ENCODE measurements at places on chromosomes 7 and 10.

- DNase-seq = no peak
These were observed 91.9 kb downstream of the LRRC18 start for GRCh38 chr10:48847691-48848090.

- DNase-seq = no peak
These were observed 204.7 kb downstream of the NXPH1 start for GRCh38 chr7:8638076-8638475.

DNA sequence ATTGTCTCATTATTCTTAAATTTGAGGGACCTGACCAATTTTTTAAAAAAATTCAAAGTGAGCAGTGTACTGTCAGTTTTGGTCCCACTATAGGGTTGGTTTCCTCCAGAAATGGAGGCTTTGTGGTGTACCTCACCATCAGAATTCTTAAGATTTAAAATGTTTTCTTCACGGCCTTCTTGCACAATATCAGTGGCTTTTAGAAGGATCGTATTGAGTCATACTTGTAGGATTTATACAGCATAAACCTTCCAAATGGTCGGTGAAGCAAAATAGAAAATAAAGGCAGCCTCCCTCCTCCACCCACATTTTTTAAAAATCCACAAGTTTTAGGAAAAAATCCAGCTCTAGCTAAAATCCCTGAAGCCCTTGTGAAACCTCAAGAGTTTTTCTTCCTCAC lies 126.4 kb downstream of the RNLS start:
- DNase-seq = no peak

DNA sequence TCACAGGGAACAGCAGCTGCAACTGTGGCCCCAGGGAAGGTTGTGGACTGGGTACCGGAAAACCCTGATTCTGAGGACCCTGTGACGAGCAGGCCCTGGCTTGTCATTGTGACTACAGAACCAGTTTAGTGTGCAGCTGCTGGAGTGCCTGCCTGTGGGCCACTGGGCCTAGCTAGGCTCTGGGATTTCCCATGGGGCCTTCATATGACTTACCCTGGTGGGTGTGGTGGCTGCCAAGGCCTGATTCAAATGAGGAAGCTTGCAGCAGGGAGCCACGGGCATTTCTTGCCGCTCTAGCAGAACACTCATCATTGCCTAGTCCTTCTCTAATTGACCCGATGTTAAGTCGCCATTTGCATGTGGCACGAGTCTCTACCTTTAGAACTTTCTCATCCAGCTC lies 14.7 kb upstream of the CAMK2G start:
- no peak for DNase-seq

DNA sequence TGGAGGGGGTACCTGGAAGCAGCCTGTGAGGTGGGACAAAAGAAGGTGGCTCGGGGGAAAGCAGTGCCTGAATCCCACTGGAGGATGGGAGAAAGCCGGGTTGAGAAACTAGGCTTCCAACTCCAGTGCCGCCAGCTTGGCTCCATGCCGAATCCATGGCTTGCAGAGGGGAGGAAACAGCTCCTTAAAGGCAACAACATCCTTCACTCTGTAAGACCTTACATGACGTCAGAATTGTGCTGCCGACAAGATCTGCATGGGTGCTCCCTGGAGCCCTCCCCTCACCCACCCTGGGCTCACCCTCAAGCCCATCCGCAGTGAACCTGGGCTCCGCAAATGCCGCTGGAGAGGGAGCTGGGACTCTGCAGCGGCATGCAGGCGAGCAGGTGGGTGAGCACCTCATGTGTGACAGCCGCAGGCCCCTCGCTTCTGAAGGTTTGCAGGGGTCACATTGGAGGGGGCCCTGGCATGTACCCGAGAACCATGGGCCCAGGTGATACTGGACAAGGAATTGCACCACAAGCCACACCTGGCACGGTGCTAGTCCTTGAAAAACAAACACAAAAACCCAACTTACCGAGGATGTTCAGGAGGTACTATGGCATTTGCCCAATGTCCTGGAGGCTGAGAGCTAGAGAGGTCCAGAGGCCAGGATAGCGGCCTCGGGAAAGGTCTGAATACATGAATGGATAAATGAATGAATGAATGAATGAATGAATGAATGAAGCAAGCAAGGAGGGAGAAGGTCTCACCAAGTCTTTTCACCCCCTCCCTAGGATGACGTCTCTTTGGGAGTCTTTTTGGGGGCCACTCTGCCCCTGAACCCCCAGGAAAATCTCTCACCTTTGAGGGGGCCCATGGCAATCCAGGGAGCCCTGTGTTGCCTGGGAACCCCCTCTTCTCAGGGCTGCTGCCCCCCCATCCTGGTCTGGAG lies 238.6 kb upstream of the SHH start:
- no peak for DNase-seq

DNA sequence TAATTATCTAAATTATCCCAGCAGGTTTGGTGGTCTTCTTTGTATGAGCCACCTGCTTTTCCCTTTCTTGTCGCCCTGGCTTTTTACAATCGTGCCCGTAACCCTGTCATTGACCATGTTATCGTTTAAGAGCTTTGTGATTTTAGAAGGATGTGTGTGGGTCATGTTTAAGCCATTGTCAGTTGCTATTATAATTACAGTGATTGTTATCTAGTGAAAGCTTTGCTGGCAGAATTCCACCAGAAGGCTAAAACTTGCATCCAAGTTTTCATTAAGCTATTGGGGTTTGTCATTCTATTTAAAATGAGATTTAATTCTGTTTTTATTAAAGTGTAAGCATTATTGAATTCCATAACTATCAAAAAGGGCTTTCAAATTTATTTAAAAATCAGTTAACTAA lies 354.2 kb upstream of the TMEM229A start:
- no peak for DNase-seq

GRCh38 chr7:115227473-115228235 lies 305.8 kb downstream of the MDFIC start:
- DNase-seq = no peak

- DNase-seq = no peak
These were observed 54.0 kb upstream of the GALNT17 start for GRCh38 chr7:71077743-71078476.

GRCh38 chr10:14553448-14553847 lies 221.2 kb downstream of the FAM107B start:
- DNase-seq = no peak

DNA sequence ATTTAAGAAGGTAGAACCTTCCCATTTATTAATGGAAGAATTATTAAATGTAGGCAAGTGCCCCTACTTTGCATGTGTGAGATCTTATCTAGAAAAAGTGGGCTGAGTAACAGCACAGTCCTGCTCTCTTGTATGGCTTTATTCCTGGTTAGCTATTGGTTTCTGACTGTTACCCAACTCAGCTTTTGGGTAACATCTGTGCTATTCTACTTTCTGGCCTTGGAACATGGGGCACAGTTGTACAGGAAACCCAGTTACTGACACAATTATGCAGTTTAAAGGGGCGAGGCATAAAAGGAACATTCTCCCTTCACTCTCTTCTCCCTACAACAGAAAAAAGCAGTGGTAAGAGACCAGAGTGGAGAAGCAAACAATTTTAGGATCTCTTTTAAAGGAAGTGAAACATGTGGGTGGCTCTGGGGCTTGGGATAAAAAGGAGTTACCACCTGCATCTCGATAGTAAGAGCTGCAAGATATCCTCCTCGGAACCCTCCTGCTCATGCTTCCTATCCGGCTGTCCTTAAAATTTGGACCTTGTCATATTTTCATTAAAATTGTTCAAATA lies 16.0 kb downstream of the NUDT5 start:
- no peak for DNase-seq

DNA sequence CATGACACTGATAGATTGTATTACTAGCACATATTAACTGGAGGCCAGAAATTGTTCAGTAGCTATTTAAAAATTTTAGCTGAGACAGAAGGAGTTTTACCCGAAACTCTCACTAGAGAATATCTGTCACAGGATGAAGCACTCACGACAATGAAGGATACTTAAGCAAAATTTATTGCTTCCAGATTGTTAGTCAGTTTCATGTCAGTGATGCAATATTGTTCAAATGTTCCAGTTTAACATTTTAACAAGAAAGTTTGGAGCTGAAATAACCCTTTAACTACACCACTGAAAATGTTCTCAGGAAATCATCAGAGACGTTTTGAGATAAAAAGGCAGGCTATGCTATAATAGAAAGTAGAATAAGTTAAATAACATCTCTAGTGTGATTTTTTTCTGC lies 15.0 kb upstream of the CADPS2 start:
- no peak for DNase-seq

DNA sequence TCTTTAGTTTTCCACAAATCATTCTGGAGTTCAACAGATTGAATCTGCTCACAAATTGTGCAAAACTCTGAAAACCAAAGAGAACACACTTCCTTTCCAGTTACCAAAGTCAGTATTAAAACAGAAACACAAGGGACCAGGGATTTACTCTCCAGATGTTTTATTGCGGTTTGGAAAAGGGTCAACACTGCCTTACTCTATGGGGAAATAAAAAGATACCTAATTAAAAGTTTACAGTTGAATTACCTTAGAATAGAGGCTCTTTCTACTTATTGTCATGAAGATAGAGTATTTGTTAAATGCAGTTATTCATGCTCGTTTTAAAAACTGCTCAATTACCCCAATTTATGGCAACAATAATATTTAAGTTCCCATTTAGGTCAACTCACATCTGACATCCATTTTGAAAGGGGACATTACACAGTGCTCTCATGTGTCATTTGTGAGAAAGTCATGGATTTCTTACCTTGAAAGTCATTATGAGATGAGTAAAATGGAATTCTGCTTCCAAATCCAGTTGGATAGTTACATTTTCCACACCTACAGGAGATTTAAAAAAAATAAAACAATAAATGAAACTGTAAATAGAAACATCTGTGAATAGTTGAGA lies 8.4 kb downstream of the LAMB1 start:
- no peak for DNase-seq

- DNase-seq = no peak
These were observed 9.7 kb downstream of the STAMBPL1 start for GRCh38 chr10:88889559-88890337.

- no peak for DNase-seq
These were observed 48.3 kb downstream of the COL17A1 start for GRCh38 chr10:104037261-104037951.

DNA sequence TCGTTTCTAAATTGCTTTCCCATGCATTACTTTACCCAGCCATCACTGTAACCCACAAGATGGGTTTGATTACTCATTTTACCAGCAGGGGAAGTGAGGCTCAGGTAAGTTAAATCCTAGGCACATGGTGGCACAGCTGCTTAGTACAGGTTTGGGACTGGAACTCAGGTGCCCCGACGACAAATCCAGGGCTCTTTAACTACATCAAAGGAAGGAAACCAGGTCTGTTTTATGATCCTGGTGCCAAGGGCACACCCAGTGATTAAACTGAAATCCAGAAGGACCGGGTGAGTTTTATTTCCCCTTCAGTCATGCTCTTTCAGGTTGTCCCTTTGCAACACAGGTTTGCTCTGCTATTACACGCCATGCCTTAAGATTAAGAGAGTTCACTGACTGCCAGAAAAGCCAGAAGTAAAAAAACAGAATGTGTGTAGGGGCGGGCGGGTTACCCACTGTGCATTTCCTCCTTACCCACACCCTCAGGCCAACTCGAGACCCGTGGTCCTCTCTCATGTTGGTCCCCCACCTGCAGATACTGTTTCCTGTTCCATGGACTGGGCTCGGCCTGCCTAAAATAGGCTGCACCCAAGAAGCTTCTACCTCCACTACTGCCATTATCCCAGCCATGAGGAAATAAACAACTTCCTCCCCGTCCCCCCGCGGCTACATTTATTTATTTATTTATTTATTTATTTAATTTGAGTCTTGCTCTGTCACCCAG lies 55.1 kb upstream of the KDM7A start:
- DNase-seq = no peak

DNA sequence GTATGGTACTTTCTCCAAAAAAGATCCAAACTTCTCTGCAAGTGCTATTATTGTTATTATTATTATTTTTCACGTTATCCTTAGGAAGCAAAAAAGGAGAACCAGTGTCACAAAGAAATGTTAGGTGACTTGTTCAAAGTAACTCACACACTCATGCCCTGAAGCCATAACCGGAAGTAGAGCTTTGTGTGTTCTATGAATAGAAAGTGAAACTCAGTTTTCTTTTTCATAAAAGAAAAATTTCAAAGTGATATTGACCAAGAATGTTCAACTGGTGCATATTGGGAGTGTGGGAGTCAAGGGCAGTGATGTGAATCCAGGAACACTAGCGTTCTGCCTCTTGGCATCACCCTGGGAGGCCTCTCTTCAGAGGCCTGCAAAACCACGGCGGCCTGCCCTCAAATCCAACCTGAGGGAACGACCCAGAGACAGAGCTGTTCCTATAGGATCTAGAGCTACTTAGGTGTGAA lies 106.1 kb downstream of the PRKCQ start:
- DNase-seq = no peak

DNA sequence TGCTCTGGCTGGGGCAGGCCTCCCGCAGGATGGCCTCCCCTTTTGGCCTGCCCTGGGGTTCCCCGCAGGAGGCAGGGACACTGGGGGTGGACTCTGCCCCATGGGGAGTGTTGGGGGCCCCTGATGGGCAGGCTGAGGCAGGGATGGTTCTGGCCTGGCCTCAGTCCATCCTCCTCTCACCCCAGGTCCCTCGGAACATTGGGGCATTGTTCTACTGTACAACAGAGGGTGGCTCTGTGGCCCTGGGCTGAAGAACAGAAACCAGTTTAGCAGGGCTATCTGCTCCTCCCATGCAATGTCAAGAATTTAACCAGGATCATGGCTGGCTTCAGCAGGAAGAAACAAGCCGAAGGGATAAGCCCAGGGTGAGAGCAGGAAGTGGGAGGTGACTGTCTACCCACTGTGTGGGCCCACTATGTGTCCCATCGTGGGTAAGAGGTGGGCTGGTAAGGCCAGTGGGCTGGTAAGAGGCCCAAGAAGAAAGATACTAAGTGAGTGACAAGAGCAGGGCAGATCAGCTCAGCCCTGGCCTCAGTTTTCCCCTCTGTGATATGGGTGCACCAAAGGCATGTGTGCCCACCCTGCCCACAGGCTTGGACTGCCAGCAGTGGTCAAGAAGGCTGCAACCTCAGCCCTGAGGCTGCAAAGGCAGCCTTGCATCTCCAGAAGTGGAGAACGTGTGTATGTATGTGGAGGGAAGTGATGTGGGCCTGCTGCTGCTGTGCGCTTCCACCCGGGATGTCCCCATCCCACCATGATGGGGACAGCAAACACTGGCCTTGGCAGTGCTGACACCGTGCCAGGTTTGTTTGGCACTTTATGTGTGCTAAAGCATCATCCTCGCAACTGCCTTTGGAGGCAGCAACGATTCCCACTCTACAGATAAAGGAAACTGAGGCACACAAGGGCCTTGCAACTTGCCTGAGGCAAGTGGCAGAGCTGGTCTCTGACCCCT lies 138.9 kb downstream of the SH3PXD2A start:
- DNase-seq = no peak

- no peak for DNase-seq
These were observed 15.9 kb upstream of the SCRN1 start for GRCh38 chr7:30005464-30005863.

DNA sequence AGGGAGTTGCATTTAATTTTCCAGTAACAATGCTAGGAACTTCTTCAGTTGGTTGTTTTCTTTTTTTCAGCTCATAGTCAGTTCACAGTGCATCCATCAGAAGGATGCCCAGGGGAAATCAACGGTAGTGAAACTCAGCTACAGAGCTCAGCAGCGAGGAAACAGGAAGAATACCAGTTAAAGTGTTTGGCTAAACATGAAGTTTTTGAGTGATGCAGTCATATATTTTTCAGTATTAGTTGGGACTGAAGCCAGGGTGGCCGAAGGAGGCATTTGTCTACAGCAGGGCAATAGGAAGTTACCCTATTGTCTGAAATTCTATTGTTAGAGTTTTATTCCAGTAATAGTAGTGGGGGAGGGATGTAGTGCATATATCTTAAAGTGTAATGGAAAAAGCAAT lies 45.3 kb upstream of the MALRD1 start:
- DNase-seq = no peak
